ENCODE measurements at places on chromosomes 1 and 21. TPM values are rescaled to one million over a fixed set of nuclear protein-coding genes. Genes with fewer than 3 reads are reported as not detected.

DNA sequence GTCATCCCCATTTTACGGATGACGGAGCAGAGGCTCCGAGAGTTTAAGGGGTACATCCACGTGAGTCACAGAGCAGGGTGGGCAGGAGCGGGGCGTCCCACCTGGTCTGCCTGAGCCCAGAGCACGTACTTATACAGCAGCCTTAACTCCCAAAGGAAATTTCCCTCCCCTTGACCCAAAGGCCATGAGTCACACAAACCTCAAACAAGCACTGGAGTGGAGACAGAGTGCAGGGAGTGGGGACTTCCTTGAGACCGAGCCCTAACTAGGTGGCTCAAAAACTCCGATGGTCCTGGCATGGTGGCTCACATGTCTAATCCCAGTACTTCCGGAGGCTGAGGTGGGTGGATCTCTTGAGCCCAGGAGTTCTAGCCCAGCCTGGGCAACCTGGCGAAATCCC, 141.6 kb upstream of the KLHDC7A start:
- no peak for ATAC-seq

DNA sequence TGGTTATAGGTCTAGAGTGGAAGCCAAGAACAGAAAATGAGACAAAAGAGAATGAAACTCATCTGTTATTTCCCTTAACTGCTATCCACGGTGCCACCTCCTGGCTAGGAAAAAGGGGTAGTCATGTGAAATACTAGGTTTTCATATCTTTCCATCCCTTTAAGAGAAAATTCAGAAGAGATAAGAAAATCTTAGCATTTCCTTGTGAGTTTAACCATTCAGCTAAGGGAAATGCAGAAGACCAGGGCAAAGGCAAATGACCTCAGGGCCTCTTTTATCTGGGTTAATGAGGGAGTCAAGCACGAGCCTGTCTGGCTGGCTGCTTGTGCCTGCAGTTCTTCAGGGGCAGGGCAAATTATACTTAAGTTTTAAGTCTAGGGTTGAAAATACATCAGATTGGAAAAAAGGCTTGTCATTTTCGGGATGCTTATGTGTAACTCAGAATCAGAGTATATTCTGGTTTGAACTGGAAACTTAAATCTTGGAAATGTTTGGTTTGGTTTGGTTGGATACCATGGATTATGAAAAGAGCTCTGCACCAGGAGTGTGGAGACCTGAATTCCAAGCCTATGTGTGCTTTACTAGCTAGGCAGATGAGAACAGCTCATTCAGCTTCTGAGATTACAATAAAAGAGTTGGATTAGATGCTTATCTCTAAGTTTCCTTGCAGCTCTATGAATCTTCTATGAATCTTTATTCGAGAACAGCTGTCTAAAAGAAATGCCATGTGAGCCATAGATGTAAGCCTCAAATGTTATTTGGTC, 19.9 kb downstream of the NIBAN1 start:
- peak; percentile 22 for ATAC-seq

DNA sequence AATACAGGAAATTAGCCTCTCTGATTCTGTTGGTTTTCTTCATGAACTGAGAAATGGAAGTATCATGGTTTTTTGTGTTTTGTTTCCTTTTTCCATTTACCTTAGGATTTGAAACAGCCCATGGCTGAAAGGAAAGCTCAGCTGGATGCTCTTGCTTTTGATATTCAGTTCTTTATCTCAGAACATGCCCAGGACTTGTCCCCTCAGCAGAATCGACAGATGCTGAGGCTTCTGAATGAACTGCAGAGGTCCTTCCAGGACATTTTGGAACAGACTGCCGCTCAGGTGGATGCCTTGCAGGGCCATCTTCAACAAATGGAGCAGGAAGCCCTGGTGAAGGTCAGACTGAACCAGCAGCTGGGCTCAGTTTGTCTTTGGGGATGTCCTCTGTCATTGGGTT, 142.4 kb downstream of the MACF1 start:
- no peak for ATAC-seq

SLC25A34 gene
- total RNA-seq = 1.6 TPM

SHISAL2A gene
- total RNA-seq = 8.9 TPM

DMRTA2 gene
- total RNA-seq = not detected
